ENCODE measurements at places on chromosomes 2 and 18.

DNA sequence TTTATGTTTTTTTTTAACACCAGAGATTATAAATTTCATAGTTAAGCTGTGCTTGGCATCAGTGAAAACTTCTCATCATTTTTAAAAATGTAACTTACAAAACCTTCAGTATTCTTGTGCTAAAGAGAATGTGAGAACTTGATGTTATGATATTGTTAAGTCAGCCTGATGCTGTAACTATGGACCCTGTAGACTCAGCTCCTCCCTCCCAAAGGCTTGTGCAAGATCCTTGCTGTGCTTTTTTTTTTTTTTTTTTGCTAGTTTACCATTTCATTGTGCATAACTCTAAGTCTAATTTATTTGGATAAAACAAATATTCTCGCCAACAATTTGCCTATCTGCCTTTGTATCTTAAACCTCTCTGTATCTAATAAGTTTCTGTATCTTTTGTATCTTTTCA lies 12.9 kb upstream of the TFPI start:
- DNase-seq: no peak

DNA sequence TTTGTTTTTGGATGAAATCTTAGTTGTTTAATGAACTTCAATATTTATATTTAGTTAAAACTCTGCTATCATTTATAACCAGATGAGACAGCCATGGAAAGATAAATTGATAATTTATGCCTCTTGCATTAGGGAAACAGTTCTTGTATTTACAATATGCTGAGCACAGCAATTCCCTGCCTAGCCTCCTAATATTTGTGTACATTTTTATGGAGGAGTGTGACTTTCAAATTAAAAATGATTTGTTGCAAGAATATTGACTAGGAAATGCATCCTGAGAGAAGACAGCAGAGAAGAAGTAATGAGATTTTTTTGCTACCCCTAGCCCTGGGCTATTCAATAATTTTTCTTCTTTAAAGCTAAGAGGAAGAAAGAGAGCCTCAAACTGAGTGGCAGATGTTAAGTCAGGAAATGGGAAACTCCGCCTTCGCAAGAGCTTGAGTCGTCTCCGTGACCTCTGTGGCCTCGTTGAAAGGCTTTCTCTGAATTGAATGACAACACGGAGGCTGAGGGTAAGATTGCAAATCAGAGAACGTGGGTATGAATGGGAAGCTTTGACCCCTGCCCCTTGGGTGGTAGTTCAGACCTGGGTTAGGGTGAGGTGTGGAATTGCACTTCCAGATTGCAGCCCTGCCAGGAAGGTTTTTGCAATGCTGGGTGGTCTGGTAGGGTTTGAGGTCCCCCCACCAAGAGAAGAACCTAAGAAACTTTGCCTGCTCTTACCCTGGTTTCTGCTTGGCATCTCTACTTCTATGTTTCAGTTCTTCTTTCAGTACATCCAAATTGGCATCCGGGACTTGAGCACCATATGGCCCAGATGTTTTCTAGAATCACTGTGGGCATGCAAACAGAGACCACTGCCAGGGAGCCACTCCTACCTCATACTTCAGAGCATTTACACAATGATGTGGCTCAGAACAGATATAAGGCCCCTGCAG lies 210.3 kb upstream of the RBMS1 start:
- DNase-seq: peak; percentile 42

DNA sequence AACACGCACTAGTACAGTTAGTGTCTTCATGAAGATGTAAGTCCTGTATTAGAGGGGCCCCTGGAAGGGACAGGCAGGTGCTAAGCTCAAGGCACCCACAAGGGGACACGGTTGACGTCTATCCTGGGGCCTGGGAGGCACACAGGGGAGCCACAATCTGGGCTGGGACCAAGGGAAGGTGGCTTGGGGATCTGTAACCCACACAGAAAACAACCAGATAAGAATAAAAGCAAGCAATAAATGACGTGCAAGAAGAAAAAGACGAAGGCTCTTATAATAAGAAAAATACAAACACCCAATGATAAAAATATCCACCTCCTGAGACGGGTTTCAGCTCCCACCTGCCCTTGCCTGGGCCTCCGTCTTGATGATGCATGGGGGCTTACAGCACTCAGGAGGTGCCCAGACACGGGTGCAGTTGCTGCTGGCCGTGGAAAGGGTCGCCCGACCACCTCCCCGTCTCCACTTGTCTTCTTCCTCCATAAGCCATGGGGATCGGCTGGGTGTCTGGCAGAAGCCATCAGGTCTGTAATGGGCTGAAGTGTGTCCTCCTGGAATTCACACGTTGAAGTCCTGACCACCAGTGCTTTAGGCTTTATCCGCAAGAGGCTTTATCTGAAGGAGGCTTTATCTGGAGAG lies 73.9 kb downstream of the TWIST2 start:
- DNase-seq: no peak

GRCh38 chr2:12597610-12598009 lies 119.1 kb upstream of the TRIB2 start:
- DNase-seq: no peak

GRCh38 chr2:107473150-107473549 lies 353.5 kb upstream of the RGPD4 start:
- no peak for DNase-seq

DNA sequence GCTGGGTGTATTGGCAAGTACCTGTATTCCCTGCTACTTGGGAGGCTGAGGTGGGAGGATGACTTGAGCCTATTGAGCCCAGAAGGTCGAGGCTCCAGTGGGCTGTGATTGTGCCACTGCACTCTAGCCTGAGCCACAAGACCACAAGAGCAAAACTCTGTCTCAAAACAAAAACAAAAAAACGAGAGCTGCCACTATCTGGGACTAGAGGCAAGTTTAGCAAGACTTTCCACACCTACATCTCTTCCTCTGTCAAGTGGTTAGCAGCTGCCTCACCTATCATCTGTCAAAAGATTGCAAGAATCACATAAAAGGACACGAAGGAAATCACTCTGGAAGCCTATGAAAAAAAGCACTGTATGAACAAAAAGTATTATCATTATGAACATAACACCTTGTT lies 55.2 kb upstream of the RIOK3 start:
- no peak for DNase-seq

DNA sequence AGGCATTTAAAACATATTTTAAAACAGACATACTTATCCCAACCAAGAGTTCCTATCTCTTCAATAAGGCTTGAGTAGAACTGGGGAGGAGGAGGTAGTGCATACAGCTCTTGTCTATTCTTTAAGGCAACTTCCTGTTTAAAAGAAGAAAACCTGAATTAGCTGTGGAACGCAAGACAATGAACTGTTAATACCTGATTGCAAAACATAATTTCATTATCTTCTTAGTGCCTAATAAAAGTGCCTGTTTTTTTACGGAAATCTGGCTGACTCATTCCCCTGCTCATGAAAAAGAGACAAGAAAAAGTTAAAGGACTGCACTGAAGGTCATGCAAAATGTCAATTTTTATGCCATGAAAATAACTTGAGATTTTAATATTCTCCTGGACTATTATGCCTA lies 19.2 kb downstream of the FANCL start:
- DNase-seq: no peak

DNA sequence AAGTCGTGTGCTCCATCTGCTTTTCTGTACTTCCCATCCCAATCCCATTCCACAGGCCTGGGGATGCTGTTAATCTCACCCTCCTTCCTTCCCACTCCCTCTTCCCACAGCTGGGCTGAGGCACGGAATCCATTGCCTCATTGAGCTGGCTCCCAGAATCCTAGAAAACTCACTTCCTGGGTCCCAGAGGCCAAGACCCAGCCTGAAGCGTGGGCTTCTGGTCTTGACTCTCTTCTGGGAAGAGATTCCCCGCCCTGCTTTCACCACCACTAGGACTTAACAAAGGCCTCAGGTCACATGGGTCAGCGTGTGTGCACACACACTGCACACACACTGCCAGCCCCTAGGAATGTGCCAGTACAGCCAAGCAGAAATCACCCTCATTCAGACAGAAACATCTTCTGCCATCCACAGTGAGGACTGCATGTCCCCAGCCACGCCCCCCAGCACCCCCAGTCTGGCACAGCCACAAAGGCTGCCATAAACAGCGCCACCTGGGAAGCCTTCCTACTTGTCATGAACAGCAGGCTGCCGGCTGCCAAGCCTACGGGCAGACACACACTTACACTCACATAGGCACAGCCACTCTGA lies 165.8 kb downstream of the TNS1 start:
- DNase-seq: no peak

DNA sequence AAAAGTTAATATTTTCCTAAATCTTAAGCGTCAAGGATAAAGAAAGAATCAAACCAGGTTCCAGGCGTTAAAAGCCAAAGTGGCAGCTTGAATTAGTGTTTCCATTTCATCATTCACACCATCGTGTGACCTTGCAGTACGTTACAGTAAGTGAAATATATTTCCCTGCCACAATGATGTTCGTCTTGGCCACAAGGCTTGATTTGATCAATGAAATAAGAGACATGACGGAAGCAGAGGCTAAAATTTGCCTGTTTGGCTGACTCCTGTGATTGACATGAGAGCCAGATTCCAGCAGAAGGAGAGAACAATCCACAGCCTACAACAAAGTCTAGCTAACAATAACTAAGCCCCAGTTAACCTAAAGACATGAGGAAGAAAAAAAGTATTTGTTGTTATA lies 62.0 kb downstream of the ASXL2 start:
- DNase-seq: no peak

DNA sequence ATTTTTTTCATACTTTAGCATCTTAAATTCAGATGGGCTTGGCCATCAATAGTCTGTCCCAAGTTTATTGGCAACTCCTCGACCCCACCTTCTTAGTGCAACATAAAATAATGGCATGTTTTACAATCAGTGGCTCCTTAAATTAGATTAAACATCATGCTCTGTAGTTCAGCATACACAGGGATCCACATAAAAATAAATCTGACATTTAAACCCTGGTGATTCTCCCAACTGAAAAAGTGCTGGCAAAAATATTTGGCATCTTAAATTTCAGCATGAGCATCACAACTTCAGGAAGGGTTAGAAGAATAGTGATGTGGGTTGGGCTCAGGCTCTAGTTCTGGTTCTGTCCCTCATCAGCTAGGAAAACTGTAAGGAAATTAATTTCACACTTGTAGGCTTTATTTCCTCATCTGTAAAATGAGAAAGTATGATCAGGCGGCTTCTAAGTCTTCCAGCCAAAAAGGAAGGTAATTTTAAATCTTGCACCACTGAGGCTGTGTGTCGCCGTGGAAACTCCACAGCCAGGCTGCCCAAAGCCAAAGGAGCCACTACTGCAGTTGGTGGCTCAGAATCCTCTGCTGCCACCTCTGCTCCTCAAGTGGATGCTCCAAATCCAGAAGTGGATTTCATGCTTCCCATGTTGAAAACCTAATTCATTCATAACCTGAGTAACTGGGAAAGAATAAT lies 17.6 kb upstream of the EPG5 start:
- DNase-seq: no peak

DNA sequence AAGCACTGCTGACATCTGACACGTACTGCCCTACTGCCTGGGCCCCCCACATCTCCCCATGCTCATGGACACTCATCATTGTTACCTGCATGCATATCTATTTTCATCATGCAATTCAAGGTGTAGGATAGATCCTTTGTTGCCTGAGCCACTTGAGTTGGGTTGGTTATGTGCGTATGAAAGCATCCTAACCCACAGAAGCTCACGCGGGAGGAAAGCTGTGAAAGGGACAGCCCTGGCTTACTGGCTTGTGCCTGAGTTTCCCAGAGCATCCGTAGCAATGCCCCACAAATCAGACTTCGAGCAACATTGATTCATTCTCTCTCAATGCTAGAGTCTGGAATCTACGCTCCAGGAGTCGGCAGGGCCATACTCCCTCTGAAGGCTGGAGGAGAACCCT lies 285.5 kb downstream of the PHLPP1 start:
- no peak for DNase-seq

DNA sequence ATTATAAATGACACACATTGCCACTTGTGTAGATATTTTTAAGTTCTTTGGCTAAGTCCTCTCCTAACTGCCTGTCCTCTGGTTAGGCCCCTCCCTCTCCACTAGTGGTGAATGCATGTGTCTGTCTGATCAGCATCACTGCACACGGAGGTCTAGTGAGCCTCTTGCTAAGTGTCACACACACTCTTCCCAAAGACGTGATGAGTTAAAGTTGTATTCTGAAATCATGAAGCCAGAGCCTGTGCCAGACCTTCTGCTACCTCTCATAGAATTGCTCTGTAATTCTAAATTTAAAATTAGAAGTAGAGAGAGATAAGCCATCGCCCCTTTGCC lies 41.3 kb downstream of the RALB start:
- no peak for DNase-seq

GRCh38 chr2:157264099-157264498 lies 6.6 kb downstream of the GALNT5 start:
- DNase-seq: no peak

- no peak for DNase-seq
Observed at GRCh38 chr2:18752667-18753422, 163.5 kb upstream of the NT5C1B start.

DNA sequence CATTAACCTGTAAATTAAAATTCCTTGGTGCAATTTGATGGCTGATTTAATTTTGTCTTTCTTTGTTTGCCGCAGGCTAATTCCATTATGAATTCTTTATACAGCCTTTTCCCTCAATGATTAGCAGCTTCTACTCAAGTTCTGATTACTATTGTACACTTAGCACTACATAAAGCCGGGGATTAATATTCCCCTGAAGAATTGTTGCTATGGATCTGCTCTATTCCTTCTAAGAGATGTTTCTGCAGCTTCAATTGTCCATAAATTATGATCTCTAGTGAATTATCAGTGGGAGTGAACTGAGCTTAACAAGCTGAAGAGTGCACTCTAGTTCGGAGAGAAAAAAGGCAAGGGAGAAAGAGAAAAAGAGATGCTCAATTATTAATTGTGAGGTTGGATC lies 433.7 kb upstream of the SPRED2 start:
- DNase-seq: no peak

DNA sequence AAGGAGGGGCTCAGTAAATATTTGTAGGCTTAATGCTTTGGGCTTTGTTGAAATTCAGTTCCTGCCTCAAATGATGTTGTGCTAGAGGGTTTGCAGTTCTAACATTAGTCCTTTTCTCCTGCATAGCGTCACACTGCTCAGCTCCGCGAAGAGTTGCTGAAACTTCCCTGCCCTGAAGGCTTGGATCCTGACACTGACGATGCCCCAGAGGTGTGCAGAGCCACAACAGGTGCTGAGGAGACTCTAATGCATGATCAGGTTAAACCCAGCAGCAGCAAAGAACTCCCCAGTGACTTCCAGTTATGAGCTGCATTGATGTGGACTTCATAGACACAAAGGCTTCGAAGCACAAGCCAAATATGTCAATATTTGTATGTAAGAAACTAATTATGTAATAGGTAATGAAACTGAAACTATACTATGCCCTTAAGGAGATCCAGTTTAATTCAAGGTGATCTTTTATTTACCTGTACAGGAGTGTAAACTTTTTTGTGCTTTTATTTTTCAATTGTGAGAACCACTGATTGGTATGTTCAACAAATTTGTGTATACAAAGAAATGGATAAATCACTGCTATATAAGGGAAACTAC lies 10.2 kb upstream of the TTC27 start:
- no peak for DNase-seq

DNA sequence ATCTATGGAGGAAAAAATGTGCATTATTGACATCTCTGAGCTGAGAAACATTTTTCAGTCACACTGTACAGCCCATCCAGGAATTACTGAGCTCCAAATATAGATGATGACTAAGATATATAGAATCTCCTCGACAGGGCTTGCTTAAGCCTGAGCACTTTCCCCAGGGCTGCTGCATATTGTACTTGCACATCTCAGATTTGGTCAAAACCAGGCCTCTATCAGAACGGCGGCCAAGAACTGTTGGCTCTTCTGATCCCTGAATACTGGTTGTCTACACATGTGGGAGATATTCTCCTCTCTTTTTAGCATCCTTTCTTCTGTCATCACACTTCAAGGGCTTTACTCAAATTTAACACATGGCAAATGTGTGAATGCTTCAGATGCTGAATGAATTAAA lies 201.5 kb upstream of the SLC35G4 start:
- no peak for DNase-seq

Data from stimulated activated naive B cell treated with anti-CD40 and anti-IgM and Interleukin-4, amounts not matched to agents 10 μg/mL and 1 μg/mL and 100 μg/mL, for 72 hours (primary cell).